Naive B cell (primary cell): ENCODE measurements at places on chromosomes 12 and 14.

GRCh38 chr14:103825101-103825500 is 22.3 kb downstream of the PPP1R13B start:
- DNase-seq: no peak

DNA sequence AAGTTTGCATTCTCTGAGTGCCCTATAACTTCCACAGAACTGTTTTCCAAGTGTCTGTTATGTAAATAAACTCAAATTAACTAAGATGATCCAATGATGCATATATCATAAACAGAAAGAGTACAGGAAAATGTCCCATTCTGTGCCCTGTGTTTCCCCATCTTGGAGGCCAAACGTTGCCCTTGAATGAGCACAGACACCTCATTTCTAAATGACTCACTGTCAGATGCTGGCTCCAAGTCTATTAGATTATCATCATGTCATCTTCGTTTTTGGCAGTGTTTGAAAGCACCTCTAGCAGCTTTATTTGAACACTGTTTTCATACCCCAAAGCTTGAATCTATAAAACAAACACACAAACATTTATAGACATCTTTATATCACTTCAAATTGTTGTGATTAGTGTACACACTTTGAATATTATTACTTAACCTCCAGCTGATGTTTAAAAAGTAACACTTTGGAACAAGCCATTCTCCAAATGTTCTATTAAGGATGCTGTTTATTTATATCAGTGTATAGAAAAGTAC is 424.2 kb downstream of the NOVA1 start:
- no peak for DNase-seq

DNA sequence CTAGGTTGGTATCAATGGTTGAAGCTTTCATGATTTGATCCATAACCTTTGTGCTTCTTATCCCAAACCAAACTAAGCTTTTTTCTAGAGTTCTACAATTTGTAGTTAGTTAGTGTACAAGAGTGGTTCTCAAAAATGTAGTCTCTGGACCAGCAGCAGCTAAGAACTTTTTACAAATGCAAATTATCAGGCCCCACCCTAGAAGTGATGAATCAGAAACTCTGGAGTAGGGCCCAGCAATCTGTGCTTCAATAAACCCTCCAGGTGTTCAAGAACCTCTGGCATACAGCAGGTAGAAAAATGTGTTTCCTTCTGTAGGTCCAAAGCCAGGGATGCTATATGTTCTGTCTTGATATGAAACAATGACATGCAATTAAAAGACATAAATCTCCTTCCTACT is 26.1 kb upstream of the ACTR6 start:
- DNase-seq: no peak

DNA sequence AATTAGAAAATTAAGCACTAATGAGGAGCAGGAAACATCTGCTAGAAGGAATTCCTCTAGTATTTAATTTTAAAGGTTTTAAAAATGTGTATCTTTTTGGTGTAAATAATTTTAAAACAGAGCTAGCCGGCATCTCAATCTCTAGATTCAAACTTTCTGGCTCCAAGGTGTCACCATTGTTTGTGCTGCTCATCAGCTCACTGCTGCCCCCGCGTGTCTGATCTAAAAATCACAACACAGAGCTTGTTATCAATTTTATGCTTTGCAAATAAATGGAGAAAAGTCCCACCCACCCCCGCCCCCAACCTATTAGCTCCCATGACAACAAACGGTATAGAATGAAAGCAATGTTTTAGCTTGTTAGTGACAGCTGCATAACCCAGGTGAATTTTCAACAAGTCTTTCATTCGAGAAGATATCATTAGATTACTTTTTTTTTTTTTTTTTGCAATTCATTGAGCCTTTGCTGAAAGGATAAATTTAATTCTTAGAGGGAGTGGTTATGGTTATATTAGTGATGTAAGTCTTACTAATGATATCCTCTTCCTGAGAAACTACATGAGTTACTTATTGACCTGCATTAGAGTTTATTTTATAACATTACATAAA is 11.3 kb upstream of the ABHD12B start:
- peak; percentile 87 for DNase-seq
